Activated B cell treated with CpG ODN at 0.5 μM for 24 hours (primary cell): ENCODE measurements at places on chromosomes 6 and 20.

- DNase-seq, result no peak
Observed at GRCh38 chr6:56799989-56800388, 154.9 kb upstream of the BEND6 start.

DNA sequence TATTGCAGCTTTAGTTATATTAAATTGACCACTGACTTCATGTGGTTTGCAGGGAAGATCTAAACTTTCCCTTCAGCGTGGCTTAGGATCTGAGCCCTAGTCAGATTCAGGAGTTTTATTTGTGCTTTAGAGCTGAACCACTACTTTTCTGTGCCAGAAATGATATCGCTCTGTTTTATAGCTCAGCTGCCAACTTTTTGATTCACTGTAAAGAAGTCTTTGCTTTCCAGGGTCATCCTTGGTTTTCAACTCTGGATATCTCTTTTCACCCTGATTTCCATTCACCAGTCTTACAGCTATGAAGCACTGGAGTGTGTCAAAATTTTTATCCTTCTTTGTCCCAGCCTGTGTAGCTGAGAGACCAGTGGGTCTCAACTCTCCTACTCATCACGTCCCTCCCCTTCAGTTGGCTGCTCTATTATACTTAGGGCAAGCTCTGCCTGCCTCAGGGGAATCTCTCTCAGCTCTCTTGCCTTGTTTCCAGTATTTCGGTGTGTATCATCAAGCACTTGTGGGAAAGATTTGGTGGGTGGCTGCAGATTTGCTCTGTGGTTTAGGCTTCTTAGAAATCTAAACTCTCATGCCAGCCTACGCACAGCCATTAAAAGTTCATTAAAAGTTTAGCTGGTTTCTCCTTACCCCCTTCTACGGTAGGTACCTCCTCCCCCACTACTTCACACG lies 425.5 kb downstream of the TENT5A start:
- no peak for DNase-seq

GRCh38 chr6:38588631-38589366 lies 50.9 kb downstream of the BTBD9 start:
- DNase-seq, result no peak

DNA sequence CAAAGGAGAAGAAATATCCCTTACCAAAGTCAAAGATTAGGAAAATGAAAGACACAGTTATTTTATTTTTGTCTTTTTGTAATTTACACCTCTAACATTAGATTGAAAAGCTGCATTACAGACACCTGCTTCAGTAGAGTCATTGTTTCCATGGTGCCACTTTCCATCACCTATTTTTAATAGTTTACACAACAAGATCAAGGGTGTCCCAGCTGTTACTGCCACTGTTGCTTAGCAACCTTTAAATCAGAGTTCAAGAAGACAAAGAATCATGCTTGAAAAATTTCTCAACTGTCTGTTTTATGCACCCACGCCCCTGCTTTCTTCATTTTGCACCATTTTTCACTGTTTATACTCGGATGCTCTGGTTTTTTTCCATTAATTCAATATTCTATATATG lies 668.2 kb upstream of the GJE1 start:
- no peak for DNase-seq

DNA sequence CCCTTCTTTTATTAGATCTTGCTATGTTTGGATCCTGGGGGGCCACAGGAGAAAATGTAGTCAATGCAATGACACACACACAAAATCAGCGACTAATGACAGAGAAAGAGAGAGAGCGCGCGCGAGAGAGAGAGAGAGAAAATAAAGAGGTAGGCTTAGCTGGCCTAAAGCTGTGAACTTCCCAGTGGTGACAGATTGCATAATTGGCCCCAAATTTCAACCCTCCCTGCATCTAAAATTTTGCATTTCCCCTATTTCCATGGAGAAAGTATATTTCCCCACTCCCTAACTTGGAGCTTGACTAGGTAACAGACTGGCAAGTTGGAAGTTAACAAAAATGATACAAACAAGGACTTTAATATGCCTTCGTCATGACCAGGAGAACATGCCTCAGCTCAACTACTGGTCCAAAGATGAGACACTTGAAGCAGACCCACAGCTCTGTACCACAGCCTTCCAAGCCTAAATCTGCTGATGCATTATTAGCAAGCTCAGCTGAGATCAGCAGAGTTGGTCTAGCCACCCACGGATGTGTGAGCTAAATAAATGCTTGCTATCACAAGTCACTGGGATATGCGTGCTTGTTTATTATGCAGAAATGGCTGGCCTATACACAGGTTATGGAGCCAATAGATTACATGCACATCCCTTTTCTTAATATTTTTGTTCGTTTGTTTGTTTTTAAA lies 118.1 kb upstream of the PRDM1 start:
- no peak for DNase-seq

GRCh38 chr6:147741389-147741788 lies 232.9 kb downstream of the SAMD5 start:
- no peak for DNase-seq

DNA sequence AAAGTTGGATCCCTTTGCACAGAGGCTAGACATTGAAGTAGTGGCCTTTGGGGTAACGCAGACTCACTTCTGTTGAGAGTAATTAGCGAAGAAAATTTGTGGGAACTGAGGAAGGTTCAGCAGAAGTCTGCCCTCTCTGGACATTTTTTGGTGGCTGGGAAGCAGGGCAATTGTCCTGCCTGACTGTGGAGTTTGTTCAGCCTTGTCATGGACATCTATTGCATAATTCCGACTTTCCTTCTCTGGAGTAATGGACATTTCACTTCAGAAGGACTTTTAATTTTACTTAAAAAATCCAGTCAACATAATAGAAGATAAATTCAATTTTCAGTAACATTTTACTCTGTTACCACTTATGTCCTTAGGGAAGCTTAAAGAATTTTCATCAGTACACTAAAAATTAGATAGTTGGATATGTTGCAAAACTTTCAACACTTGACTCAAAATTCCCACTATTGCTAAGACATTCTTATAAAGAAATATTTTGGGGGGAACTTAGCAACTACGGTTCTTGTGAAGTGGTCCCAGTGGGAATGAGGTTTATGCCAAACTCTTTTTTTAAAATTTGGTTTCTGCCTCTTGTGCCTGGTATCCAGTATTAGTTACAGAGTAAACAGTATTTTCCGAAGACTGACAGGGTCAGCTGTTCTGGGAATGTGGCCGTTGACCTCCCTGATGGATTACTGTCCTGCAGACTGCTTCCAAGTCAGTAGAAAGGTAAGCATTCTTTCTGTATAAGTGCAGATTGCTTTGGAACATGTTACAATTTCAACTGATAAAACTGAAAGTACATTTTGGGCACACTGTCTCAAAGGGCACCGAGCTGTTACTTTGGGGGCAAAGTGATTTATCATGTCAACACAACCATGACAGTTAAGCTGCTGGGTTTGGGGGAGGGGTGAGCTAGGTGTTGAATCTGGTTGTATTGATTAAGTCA lies 100.6 kb upstream of the MLIP start:
- DNase-seq, result no peak

DNA sequence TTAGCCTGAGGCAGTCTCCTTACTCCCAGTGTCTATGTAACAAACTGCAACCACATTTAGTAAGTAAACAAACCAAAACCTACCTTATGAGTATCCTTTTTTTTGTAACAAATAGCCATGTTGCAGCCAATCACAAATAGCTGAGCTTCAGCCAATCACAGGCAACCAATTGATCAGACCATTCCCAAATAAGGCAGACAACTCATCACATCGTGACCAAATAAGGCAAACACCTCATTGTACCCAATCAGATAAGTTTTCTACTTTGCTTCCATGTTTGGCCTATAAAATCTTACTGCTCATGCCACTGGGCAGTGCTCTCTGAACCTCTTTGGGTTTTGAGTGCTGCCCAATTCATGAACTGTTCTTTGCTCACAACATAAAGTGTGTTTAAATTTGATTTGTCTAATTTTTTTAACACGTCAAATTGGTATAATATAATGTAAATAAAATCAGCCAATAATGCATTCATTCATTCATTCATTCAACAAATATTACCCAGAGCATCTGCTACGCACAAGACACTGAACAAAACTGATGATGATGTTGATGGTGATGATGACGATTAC lies 117.8 kb downstream of the BCAS1 start:
- DNase-seq, result no peak

DNA sequence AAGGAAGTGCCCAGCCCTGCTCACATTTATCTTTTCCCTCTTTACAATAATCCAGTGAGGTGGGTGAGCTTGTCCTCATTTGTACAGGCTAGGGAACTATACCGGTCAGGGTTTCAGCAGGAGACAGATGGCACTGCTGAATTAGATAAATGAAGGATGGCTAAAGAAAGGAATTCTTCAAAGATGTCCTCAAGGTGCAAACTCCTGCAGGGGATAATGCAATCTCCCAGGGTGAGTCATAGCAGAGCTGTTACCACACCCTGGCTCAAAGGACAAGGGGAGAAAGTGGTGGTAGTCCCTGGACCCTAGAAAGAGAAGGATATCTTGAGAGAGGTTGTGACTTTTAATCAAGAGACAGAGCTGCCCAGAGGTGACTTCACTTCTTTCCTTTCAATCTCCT lies 66.7 kb downstream of the RFPL4B start:
- DNase-seq, result no peak

- no peak for DNase-seq
Observed at GRCh38 chr6:5282191-5282623, 20.9 kb downstream of the FARS2 start.

DNA sequence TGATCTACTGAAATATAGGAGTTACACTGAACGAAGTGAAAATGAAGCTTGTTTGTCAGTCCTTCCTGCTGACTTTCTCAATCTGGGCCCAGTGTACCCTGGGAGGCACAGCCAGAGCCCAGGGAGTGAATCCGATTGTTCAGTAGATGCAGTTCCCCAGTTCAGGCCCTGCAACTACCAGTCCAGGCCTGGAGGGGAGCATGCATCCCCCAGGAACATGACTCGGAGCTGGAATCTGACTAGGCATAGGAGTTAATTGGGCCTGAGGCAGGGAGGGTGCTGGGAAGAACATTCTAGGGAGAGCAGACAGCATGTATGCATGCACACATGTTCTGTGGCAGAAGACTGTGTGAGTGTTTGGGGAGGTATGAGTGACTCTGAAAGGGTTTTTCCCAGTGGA lies 42.1 kb downstream of the PHACTR3 start:
- DNase-seq, result no peak

GRCh38 chr20:58670659-58671058 lies 19.6 kb downstream of the STX16 start:
- DNase-seq, result no peak

DNA sequence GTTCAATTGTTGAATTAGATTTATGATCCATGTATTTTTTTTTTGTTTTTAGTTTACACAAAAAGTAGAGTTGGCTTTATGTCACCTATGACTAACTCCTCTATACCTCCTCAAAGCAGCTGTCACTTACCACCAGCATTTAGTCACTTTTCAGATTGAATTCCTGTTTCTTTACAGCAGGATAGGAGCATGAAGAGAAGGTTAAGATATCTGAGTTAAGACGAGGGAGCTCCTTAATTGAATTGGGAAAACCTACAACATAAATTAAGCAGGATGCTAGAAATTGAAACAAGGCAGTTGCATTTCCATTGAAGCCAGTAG lies 237.2 kb downstream of the FARS2 start:
- DNase-seq, result no peak

DNA sequence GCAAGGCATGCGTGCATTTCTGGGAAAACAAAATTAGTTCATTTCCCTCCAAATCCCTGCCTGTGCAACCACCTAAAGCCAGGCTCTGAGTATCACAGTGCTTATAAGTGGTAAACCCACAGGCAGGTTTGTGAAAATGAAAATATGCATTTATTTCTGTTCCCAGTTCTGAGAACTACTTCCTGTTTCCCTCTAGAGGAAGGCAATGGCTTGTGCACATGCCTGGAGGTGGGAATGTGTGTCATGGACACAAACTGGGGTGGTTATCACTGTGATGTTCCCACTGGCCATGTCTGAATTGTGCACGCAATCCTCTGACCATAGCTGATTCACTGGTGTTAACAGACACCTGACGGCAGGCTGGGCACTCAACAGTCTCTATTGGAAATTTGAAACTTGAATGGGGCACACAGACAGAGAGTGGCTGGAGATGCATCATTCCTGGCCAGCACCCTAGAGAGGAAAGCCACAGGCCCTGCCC lies 26.3 kb downstream of the FAM110A start:
- DNase-seq, result no peak

DNA sequence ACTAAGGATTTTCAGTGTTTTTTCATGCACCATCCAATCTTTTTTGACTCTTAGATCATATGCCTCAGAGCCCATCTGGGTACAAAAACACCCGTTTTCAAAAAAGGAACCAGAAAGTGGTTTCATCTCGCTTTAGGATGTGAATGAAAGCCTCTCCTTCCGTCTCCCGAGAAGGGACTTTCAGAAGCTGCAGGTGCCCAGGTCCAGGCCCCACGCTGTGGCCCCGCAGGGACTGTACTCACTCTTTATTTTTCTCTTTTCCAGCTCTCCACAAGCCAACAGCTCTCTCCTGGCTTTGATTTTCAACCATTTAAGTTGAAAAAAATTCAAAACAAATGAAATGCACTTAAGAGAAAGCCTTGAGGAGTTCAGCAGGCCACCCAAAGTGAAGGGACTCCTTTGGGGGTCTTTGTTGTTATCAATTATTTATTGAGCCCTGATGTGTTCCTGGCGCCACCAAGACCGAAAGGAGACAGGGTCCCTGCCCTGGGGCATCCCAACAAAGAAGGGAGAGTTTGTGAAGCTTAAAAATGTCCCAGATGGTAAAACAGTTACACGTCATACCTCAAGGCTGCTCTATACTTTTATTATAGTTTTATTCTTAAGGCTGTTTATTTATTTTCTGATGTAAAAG lies 467.3 kb downstream of the PREX1 start:
- no peak for DNase-seq

DNA sequence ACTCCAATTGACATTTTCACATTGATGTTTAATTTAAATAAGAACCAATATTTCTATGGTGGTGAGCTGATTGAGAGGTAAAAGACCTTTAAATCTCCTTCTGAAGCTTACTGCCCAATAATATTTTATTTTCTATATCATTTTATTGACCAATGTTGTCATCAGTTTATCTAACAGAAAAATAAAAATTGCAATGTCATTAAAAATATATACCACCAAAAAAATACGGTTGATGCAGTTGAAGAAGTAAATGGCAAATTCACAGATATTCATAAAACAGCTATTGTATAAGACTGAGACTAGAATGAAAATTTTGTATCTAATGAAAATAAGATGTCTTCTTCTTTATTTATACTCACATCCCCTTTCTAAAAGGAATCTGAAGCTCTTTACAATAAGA lies 1033.0 kb upstream of the FLRT3 start:
- DNase-seq, result no peak

DNA sequence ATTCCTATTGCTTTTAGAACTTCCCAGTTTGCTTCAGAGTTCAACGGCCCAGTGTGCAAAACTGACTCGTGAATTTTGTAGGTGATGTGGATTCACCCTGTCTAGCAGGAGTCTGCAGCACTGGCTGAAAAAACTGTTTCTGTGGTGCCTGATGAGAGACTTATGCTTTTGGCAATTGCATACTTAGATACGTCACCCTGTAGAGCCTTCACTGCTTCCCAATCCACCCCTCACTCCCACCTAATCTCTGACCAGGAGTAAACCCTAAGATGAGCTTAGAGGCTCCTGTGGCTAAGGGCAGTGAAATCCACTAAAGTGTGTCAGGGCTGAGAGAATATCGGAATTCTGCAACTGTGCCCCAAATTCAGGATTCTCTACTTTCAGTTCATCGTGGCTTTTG lies 14.3 kb downstream of the RPP21 start:
- DNase-seq, result no peak

GRCh38 chr20:47355489-47356219 lies 845 bp downstream of the ZMYND8 start:
- DNase-seq, result no peak
